ENCODE measurements at places on chromosomes 13 and 19.

DNA sequence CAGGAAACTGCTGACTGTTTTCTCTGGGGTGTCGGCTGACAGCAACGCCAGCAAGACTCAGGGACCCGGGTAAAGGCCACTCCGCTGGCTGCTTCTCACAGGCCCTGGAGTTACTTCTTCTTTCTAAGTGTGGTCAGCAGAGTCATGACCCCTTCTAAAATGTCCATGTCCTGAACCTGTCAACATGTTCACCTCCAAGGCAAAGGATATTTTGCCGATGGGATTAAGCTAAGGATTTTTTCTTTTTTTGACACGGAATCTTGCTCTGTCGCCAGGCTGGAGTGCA, 7.9 kb downstream of the PEX11G start:
- no peak for DNase-seq

GRCh38 chr13:76921516-76921915, 26.8 kb upstream of the ACOD1 start:
- no peak for DNase-seq

GRCh38 chr19:47356900-47357299, 7.8 kb downstream of the DHX34 start:
- no peak for DNase-seq

DNA sequence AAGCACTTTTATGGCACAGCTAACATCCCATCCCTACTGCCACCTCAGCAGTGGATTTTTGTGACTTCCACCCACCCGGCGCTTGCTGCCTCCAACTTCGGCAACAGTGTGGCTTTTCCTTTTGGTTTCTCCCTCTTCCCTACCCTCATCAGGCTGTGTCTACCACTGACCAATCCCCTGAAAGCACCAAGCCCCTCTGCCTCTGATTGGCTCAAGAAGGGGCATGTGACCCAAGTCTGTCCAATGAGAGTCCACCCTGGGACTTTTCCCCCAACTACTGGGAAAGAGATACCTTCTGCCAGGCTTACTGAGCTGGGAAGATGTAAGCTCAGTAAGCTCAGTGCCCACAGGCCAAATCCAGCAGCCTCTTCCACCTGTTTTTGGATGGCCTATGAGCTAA, 5.8 kb downstream of the SMIM7 start:
- DNase-seq: peak; percentile 36

DNA sequence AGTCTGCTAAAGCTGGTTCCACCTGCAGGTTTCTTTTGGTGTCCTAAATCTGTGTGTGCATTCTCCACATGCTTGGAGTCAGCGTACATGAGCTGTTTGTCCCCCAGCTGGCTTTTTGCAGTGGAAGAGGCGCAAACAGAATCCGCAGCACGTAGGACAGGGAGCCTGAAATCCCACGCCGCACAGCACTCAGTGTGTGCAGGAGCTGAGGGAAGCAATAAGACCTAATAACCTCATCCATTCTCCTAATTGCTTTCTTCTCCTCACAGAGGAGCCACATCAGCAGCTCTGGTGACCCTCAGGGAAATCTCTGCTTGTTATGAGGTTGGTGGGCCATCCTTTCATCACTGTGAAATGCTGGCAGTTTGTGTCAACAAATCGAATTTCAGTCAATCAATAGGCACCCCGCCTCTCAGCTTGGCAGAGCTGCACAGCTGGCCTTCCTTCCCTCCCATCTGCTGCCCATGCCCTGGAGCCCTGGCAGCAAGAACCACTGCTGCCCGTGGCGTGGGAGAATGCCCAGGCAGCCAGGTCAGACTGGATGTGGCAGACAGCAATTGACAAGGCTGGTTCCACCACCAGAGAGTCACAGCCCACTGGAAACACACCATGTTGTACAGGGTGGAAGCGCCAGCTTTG, 136.7 kb downstream of the ZDHHC20 start:
- no peak for DNase-seq

DNA sequence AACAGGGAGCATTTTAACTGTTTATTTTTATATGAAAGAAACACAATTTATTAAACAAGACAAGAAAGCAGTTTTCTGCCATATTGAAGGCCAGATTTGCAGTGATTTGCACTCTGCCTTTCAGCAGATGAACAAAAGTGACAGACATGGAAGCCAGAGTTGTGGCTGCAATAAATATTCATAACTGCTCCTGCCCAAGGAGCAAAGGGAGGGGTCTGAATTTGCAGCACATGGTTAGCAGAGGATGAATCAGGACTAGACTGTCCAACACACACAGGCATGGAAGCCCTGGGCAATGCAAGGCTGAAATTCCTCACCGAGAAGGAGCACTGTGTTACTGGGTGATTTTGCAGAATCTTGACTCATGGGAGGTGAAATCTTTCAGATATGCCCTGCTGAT, 418.2 kb downstream of the DCT start:
- DNase-seq: peak; percentile 36

GRCh38 chr13:106369091-106369490, 166.4 kb downstream of the EFNB2 start:
- no peak for DNase-seq

Measured in AG08396 (cell line).